Effector CD8-positive, alpha-beta T cell (primary cell): ENCODE measurements at places on chromosomes 1 and 21.

GRCh38 chr1:194723067-194723466 lies 1536.7 kb upstream of the B3GALT2 start:
- no peak for DNase-seq

DNA sequence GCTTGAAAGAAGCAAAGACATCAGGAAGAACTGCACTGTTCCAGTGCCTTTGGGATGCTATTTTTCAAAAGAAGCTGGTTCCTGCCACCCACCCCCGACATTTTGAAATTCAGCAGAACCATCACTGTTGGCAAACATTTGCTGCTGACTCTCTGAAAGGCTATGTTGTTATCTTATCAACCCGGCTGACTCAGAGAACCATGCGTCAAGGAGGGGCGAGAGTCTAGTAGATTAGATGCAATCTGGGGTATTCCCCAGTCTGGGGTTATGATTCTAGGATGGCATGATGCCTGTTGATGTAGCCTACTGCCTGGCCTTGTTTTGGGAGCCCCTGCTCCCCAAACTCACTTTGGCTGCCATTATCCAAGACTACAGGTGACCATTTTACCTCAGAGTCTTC lies 267.8 kb upstream of the RUNX1 start:
- no peak for DNase-seq

GRCh38 chr1:176884286-176884685 lies 280.2 kb downstream of the ASTN1 start:
- no peak for DNase-seq

DNA sequence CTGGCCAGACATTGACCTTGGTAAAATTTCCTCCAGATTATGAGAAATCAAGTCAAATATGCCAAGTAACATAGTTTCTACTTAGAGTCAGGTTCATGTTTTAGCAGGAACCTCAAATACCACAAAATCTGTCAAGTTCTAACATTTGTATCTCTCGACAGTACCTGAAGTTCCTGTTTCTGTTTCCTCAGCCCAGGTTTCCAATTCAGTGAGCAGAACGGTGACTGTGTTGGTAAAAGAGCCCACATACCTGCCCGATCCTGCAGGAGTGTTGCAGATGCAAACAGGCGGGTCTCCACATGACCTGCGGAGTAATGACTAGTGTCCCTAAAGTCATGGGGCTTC lies 57.9 kb upstream of the LGALS8 start:
- DNase-seq, result no peak

GRCh38 chr21:19900149-19900548 lies 1098.1 kb upstream of the NCAM2 start:
- no peak for DNase-seq

- no peak for DNase-seq
These were observed 43.0 kb downstream of the EVA1C start for GRCh38 chr21:32455548-32455947.

- DNase-seq, result no peak
These were observed 145.6 kb downstream of the ZZZ3 start for GRCh38 chr1:77536813-77537212.

GRCh38 chr1:1594602-1595260 lies 5.2 kb downstream of the FNDC10 start:
- DNase-seq, result no peak

- no peak for DNase-seq
These were observed 26.6 kb downstream of the CLIC6 start for GRCh38 chr21:34695434-34695833.

DNA sequence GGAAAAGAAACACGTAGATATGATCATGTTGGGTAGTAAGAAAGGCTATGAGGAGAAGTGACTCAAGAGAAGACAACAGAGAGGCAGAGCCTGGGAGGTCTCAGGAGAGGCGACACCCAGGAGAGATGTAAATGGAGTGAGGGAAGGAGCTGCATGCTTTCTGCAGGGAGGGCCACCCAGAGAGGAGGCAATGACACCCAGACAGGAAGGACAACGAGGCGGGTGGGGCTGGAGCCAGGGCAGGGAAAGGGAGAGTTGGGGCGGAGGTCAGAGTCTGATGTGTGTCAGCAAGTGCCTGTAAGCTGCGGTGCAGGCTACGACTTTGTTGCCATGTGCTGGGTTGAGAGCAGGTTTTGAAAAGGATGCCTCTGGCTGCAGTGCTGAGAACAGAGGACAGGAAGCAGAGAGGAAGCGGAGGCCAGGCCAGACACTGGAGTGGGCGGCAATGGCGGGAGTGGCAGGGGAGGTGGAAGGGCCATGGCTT lies 31.3 kb downstream of the SLC1A7 start:
- DNase-seq, result no peak

GRCh38 chr1:201229771-201230635 lies 39.4 kb downstream of the IGFN1 start:
- no peak for DNase-seq

GRCh38 chr1:155168456-155169210 lies 4.5 kb downstream of the KRTCAP2 start:
- DNase-seq, result no peak

DNA sequence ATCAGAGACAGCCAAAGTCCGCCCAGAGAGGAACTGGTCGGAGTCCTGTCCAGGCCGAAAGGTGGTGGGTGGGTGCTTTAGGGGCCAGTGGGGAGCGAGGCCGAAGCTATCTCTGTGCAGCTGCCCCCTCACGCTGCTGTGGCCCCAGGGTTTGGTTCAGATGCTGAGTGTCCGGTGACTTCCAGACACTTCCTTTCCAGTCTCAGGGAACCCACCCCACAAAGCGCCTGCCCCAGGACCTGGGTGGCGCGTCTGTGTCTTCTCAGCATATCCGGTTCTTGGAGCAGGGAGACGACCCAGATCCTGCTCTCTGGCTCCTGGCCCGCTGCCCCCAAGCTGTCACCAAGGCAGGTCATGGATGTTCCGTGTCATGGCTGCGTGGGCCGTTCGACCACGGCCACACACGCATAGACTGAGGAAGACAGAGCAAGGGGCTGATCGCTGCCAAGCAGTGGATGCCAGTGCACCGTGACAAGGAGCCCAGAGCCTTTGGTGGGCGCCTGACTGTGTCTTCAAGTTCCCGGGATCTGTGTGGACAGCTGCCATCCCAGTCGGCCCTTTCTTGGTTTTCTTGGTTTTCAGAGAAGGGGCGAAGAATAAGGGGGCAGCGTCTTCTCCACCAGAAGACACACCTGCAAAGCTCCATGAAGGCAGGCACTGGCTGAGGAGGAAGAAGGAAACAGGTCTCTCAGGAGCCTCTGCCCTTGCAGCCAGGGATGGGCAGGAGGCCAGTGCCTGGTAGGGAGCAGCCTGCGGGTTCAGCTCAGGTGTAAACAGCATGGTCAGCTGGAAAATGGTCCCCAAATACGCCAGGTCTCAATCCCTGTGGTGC lies 22.9 kb upstream of the COL18A1 start:
- DNase-seq, result no peak

- DNase-seq, result no peak
These were observed 44.8 kb downstream of the CLIC6 start for GRCh38 chr21:34713621-34714020.

- DNase-seq, result no peak
These were observed 95.3 kb downstream of the C1orf21 start for GRCh38 chr1:184482136-184482535.

GRCh38 chr21:28018741-28019669 lies 973.7 kb downstream of the LTN1 start:
- DNase-seq, result no peak

- DNase-seq, result no peak
These were observed 36.8 kb upstream of the PWP2 start for GRCh38 chr21:44070391-44070790.

DNA sequence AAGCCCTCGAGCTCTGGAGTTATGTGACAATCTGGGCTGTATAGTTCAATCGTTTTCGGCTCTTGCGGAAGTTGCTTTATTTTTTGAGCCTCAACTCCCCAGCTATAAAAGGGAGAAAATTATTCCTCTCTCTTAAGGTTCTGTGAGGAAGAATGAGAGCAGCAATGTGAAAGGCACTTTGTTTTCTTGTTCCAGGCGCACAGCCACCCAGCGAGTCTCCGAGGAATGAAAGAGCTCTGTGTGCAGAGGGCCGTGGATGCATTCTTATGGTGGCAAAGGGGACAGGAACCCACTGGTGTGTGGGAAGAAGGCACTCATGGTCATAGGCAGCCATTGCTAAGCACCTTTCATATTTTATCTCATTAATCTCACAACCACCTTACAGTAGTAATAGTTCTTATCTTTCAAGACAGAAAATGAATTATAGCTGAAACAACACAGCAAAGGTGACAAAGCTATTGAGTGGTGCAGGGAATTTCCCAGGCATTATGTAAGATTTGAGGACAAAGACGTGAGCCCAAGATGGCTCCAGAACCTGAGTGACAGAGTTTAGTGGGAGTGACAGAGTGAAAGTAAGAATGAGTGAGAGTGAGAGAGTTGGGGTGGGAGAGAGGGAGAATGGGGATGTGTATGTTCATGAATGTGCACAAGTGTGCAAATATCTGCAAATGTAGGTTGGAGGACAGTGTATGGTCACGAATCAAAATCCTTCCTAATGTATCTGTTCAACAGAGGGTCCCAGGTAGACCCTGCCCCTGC lies 9.4 kb downstream of the CYP2J2 start:
- no peak for DNase-seq

- DNase-seq, result no peak
These were observed 1.5 kb downstream of the F13B start for GRCh38 chr1:197065559-197065958.
